SHP77 (cell line): ENCODE measurements at places on chromosomes 5 and 9.

DNA sequence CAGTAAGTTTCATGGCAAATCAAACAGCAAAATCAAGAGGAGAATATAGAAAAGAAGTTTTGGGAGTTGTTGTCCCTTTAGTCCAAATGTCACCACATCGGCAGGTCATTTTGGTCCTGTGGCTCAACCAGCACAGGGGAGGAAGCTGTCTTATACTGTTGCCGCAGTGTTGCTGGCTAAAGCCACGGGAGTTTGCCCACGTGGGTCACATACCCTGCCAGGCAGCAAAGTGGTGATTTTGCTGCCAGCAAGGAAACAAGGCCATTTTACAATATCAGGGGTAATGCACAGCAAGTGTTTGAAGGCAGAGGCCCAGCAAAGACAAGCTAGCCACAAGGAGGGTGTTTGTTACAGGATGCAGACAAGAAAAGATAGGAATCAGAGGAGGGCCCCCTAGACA lies 14.5 kb downstream of the GABRA6 start:
- DNase-seq, result no peak

DNA sequence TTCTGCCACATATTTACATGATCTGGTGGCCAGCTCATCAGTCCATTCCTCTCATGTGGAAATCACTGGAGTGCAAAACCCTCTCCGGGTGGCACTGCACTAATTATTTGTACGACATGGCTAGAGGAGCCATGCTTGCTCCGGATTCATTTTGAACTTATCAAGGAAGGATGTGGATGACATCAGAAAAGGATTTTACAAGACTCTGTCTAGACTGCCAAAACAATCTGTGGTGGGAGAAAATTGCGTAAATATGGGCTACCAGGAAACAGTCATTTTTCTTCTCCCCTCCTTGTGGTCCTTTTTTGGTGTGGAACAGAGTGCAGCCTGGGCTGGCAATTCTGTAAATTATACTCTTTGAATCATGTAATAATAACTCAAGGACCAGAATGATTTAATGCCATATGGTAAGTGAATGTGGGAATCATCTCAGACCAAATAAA lies 123.4 kb upstream of the IFNE start:
- DNase-seq, result no peak

DNA sequence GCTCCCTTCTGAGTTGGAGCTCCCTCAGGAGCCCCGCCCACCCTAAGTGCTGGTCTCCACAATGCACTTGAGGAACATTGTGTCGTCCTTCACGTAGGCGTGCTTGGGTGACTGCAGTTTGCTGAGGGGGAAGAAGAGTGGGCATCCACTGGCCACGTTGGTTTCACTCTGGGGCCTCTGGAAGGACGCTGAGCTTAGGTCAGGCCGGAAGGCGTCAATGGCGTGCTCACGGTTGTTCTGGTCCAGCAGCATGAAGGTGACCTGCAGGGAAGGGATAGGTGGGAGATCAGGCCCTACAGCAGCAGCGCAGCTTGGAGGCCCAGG lies 21.7 kb downstream of the TRAF1 start:
- no peak for DNase-seq

- DNase-seq, result no peak
These were observed 28.1 kb downstream of the NDUFA8 start for GRCh38 chr9:122131401-122132001.

- DNase-seq, result no peak
These were observed 193.8 kb downstream of the CSNK1G3 start for GRCh38 chr5:123705741-123706140.

GRCh38 chr9:113475031-113475430 lies 11.5 kb downstream of the RGS3 start:
- no peak for DNase-seq

GRCh38 chr5:69364414-69364813 lies 4.9 kb downstream of the AK6 start:
- DNase-seq, result no peak

DNA sequence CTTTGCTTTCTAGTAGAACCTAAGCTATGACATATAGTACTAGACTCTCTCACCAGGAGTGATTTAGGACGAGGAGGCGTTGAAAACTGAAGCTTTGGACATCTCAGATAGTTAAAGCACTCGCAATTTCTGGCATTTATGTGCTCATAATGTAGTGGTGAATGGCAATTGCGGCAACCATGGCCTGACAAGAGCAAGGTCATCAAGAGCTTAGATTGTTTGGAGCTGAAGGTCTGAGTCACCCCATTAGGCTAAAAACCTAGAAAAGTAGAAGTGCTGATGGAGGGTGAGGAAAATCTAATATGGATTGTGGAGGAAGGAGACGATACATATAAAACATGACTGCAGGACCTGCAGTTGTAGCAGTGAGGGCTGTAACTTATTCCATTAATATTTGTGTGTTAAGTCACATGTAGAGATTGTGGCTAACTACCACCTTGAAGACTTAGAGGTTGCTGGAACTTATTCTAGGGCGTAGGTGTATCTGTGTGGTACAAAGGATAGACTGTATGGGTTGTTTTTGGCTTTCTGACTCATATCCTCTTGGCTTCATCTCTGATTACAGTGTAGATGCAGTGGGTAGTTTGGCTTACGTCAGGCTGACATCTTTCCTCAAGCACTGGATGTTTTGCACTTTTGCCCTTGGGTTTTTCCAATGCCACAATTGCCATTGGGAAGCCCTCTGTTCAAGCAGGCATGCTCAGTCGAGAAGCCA lies 138.9 kb upstream of the CDKN2B start:
- no peak for DNase-seq

GRCh38 chr9:71764463-71764862 lies 3.9 kb downstream of the CEMIP2 start:
- no peak for DNase-seq

DNA sequence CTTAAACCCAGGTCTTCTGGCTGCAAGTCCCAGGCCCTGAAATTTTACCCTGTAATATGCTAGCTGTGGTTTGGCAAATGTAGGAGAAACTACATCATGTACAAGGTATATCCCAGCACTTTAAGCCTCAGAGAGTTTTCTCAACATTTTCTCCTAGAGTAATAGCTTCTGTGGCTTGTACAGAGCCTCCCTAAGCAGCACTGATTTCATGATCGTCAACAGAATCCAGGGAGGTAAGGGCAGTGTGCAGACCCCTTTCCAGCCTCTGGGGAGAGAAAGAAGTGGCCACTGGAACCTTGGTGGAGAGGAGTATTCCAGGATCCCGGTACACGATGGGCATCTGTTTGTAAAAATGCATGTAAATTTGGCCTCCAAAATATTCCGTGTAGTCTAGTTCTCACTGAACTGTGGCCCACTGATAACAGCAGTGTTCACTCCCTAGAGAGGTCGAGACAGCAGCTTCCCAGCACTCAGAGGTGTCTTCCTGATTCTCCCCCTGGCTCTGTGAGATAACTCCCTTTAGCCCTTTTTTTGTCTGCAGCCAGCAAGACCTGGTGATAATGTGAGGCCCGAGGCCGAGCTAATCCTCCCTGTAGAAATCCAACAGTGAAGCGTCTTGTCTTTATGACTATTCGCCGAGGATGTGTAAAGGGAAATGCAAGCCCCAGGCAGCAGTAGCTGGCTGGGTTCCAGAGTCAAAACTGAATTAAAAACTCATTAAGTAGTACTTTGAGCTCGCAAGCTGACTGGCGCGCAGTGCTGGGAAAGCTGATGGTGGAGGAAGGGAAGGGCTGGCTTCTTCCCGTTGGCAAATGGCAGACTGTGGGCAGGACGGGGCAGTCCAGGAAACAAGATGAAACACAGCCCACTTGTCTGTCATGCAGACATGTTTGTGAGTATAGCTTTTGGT lies 59.0 kb downstream of the MAP1B start:
- DNase-seq, result no peak

GRCh38 chr5:138961221-138961620 lies 86.1 kb upstream of the LRRTM2 start:
- peak; percentile 32 for DNase-seq

DNA sequence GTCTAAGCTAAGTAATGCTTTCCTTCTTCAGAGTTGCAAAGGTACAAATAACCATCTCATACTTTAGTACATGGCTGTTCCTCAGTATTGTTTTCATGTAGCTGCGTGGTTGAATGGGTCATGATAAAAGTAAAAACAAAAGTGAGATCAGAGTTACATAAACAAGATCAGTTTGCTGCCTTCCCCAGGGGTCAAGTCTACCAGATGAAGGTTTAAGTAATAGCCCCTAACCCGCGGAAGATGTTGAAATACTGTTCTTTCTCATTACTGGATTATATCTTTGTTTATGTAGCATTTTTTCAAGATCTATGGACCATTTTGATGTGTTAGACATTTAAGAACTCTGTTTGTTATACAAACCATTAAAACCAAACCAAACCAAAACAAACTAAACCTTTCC lies 34.1 kb upstream of the ARRDC3 start:
- DNase-seq, result no peak

DNA sequence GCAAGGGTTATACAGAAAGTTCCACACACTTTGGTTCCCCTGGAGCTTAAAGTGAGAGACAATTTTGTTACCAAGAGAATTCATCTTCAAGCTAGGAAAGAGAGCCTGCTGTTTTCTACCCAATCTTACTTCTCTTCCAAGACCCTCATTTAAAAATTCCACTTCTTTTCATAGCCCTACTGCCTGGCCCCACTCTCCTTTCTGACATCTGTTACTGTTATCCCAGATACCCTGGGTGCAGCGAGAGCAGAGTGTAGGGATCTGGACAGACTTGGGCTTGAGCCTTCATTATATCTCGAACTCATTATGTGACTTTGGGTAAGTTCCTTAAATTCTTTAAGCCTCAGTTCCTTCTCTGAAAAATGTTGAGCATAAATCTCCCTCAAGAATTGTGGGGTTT lies 263.1 kb downstream of the ASTN2 start:
- DNase-seq, result no peak

DNA sequence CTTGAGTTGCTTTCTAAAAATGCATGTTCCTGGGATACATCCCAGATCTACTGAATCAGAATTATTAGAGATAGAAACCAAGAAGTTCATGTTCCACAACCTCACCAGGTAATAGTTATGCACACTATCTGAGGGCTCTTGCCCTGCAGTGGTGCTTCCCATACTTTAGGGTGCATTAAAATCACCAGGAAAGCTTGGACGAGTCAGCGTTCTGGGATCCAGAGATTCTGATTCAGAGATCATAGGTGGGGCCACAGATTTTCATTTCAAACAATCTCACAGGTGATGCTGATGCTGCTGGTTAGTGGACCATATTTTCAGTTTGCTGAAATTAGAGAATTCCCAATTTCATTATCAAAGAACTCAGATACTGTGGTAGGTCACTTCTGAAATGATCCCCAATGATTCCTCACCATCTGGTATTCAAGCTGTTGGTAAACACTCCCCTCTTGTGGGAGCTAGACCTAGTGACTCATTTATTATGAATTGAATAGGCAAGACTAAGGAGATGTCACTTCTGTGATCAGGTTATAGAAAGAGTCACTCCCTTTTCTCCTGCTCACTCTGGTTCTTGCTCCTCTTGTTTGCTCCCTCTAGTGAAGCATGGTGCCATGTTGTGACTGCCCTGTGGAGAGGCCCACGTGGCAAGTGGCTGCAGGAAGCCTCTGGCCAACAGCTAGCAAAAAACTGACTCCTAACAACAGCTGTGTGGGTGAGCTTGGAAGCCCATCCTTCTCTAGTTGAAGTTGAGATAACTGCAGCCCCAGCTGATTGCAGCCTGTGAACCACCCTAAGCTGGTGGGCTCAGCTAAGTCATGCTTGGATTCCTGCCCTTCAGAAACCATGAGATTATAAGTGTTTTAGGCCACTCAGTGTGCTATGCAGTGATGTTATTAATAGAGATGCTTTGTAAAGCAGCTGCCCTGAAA lies 59.8 kb downstream of the SH3TC2 start:
- no peak for DNase-seq

DNA sequence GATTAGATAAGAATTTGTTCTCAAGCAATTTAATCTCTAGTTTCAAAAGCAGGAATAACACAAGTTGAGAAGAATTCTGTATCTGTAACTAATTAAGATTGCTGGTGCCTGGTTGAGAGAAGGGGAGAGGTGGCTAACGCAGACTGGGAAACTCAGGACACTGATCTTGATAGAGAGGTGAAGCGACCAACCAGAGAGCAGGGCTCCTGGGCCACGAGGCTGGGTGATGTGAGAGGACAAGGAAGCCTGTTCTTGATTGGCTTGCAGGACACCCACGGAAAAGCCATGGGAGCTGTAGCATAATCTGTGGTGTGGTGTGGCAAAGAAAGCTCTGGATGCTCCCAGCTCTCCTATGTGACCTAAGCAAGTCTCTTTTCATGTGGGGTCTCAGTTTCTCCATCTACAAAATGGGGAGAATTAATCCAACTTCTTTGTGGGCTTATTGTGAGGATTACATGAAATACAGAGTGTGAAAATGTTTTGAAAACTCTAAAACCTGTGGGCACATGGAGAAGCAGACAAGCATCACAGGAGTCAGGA lies 594.1 kb upstream of the BRINP1 start:
- no peak for DNase-seq

GRCh38 chr9:21465138-21465537 lies 17.0 kb downstream of the IFNE start:
- no peak for DNase-seq
